ENCODE measurements at places on chromosomes 2 and 18. TPM values are rescaled to one million over a fixed set of nuclear protein-coding genes. Genes with fewer than 3 reads are reported as not detected.

DNA sequence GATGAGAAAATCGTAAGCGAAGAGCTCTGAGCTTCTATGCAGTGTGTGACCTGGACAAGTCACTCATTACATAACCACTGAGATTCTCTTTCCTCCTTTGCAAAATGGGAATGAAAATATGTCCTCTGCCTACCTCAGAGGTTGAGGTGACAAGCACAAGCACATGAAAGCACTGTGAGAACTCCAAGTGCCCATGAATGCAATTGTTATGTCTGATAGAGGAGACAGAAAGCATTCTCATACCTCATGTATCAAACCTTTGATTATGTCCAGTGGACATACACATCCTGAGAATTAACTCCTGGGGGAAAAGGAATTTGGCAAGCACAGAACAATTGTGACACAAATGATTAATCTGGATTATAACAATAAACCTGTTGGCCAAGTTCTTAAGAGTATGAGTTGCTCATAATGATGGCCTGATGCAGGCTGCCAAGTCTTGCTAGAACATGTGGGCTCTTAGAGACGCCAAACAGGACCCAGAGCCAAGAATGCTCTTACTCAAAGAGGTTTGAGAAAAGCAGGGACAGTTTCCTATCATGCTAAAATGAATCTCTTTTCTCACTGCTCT lies 8.5 kb upstream of the RMDN2 start:
- no peak overlapping the region for H3K4me3 ChIP-seq
- DNase-seq = no peak
- H3K4me1 ChIP-seq = peaks cover 27% of the 10 kb centered on the region

- H3K27me3 ChIP-seq = no peaks in the 10 kb centered on the region
- H3K4me1 ChIP-seq = no peaks in the 10 kb centered on the region
- H3K36me3 ChIP-seq = no peaks in the 10 kb centered on the region
- no peak for DNase-seq
- H3K27ac ChIP-seq = no peak overlapping the region
- no peak overlapping the region for H3K4me3 ChIP-seq
Measured at GRCh38 chr2:63581298-63581961, 6.8 kb downstream of the WDPCP start.

GRCh38 chr2:119846021-119846420 lies 86.3 kb downstream of the PTPN4 start:
- H3K27me3 ChIP-seq = no peaks in the 10 kb centered on the region
- no peak for DNase-seq
- H3K36me3 ChIP-seq = peaks cover 39% of the 10 kb centered on the region

DNA sequence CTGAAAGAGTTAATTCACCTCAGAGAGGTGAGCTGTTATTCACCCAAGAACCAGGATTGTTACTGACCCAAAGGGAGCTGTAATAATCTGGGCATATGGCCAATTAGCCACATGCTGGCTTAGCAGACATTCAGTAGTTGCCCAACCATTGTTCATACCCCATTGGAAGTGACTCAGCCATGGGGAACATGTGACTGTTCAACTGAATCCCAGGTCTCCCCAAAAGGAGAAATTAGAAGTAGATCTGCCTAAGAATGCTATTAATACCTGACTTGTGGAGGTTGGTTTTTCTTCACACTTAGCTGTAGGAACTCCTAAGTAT lies 272.6 kb upstream of the UBE2E3 start:
- DNase-seq = no peak
- H3K4me3 ChIP-seq = no peak overlapping the region
- no peaks in the 10 kb centered on the region for H3K27me3 ChIP-seq
- H3K4me1 ChIP-seq = no peaks in the 10 kb centered on the region
- no peak overlapping the region for H3K27ac ChIP-seq
- no peaks in the 10 kb centered on the region for H3K36me3 ChIP-seq

DNA sequence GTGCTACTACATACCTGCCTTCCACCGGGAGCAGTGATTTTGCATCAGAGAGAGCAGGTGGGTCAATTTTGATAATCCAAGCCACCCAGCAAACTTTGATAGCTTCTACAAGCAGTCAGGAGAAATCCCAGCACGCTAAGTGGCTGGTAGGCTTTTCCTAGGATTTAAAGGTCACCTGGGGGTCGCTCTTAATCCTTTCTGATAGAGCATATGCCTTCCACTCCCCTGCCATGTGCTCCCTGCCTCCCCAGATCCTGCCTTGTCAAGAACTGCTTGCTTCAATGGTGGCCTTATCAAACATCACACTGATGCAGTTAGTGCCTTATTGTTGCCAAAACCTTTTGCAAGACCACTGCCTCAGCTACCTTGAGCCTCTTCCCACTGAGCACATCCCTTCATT lies 462.3 kb upstream of the MEX3C start:
- H3K36me3 ChIP-seq = no peaks in the 10 kb centered on the region
- H3K27ac ChIP-seq = peak overlapping the region; percentile 3
- H3K27me3 ChIP-seq = peaks cover 16% of the 10 kb centered on the region
- peaks cover 10% of the 10 kb centered on the region for H3K4me1 ChIP-seq
- DNase-seq = no peak
- no peak overlapping the region for H3K4me3 ChIP-seq

GRCh38 chr2:24055750-24056149 lies 6.2 kb downstream of the FKBP1B start:
- H3K4me3 ChIP-seq = no peak overlapping the region
- DNase-seq = no peak
- H3K4me1 ChIP-seq = no peaks in the 10 kb centered on the region
- H3K36me3 ChIP-seq = no peaks in the 10 kb centered on the region
- no peak overlapping the region for H3K27ac ChIP-seq

- H3K4me1 ChIP-seq = peaks cover 60% of the 10 kb centered on the region
- H3K36me3 ChIP-seq = no peaks in the 10 kb centered on the region
- H3K27ac ChIP-seq = peak overlapping the region; percentile 86
- peak overlapping the region; percentile 74 for H3K4me3 ChIP-seq
- no peak for DNase-seq
Measured at GRCh38 chr2:217433522-217433921, 569.3 kb downstream of the TNS1 start.

KCNJ13 gene
- total RNA-seq = 2.9 TPM

C18orf54 gene
- total RNA-seq = 18.4 TPM

CIB4 gene
- total RNA-seq = not detected

PCARE gene
- total RNA-seq = not detected

DNA sequence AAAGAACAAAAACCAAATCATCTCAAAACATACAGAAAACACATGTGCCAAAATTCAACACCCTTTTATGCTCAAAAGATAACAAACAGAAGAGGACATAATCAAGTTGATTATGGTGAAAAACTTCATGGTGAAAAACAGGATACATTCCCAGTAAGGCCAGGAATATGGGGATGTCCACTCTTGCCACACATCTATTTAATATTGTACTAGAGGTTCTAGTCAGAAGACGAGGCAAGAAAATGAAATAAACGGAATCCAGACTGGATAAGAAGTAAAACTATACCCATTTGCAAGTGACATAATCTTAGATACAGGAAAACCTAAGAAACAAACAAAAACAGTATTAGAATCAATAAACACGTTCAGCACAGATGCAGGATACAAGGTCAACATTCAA lies 40.8 kb downstream of the MAP3K2 start:
- DNase-seq = no peak
- peaks cover 12% of the 10 kb centered on the region for H3K36me3 ChIP-seq
- no peaks in the 10 kb centered on the region for H3K27me3 ChIP-seq
- no peak overlapping the region for H3K27ac ChIP-seq
- no peak overlapping the region for H3K4me3 ChIP-seq

COLEC11 gene
- total RNA-seq = 0.33 TPM

GRCh38 chr2:39437522-39438296 lies 624 bp upstream of the MAP4K3 start:
- DNase-seq = no peak
- H3K27ac ChIP-seq = peak overlapping the region; percentile 93
- H3K4me3 ChIP-seq = peak overlapping the region; percentile 90
- peaks cover 10% of the 10 kb centered on the region for H3K36me3 ChIP-seq
- H3K4me1 ChIP-seq = peaks cover 43% of the 10 kb centered on the region

DNA sequence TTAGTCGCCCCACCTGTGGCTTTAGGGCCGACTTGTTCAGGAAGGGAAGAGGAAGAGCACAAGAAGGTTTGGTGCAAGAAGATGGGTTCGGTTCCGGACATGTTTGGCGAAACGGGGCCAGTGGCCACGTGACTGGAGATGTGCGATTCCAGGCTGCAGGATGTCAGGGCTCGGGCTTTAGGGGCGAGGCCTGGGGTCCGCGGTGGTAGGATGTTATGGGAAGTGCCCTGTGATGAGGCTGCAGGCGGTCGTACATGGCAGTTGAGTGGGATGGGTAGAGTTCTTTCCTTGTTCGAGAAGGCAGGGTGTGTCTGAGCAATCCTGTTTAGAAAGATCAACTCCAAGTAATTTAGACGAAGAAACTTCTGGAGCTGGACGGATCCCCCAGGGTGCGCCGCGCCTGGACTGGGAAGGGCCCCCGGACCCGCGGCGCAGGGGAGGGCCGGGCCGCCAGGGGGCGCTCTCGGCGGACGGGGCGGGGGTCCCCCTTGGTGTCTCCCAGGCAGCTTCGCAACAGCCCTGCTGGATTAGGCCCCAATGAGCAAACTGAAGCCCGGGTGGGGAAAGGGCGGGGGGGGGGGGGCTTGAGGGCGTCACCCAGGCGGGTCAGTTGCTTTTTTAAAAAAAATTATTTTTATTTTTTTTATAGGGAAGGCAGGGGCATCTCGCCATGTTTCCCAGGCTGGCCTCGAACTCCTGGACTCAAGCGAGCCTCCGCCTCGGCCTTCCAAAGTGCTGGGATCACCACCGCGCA lies 17.2 kb upstream of the SDC1 start:
- H3K27me3 ChIP-seq = no peaks in the 10 kb centered on the region
- no peak overlapping the region for H3K27ac ChIP-seq
- H3K4me3 ChIP-seq = no peak overlapping the region
- H3K4me1 ChIP-seq = peaks cover 7% of the 10 kb centered on the region

GRCh38 chr2:115480741-115481140 lies 1038.3 kb downstream of the DPP10 start:
- H3K4me1 ChIP-seq = no peaks in the 10 kb centered on the region
- no peaks in the 10 kb centered on the region for H3K36me3 ChIP-seq
- H3K27ac ChIP-seq = no peak overlapping the region
- no peaks in the 10 kb centered on the region for H3K27me3 ChIP-seq

DNA sequence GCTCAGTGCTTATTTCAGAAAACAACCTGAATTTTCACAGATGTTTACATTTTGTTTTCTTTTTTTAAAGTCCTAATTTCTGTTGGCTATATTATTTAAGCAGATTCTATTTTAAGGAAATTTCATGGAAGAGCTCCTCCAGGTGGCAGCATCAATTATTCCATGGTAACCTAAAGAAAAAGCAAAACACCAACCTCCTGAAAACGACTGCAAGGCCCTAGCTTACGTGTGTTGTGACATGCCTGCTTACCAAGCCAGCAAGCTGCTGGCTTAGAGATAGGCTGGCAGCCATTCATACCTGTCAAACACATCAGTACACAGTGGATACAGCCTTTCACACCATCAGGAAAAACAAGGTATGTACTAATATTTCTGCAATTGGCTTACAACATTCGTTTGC lies 64.9 kb downstream of the LPIN2 start:
- no peak for DNase-seq
- H3K27ac ChIP-seq = no peak overlapping the region
- H3K36me3 ChIP-seq = peaks cover 20% of the 10 kb centered on the region
- H3K4me1 ChIP-seq = no peaks in the 10 kb centered on the region

GRCh38 chr18:79575891-79576685 lies 103.5 kb upstream of the CTDP1 start:
- no peaks in the 10 kb centered on the region for H3K36me3 ChIP-seq
- no peak overlapping the region for H3K4me3 ChIP-seq
- H3K4me1 ChIP-seq = peaks cover 3% of the 10 kb centered on the region
- no peak overlapping the region for H3K27ac ChIP-seq
- H3K27me3 ChIP-seq = no peaks in the 10 kb centered on the region
- DNase-seq = no peak

ANKAR gene
- total RNA-seq = 2.0 TPM

DNA sequence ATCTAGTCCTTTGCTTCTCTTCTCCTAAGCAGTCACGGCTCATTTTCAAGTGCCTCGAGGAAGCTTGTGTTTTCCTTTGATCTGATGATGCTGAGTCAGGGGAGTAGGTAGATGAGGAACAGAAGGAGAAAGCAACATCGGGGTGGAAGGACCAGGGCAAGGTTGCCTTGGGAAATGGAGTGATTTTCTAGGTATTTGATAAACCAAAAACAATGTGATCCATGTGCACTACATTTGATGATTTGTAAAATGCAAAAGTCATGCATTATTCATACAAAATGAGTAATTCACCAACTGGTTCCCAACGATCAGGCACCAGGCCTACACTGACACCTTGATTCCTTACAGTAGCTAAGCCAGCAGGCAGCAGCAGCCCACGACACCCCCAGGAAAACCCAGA lies 205.3 kb downstream of the ANAPC1 start:
- H3K36me3 ChIP-seq = peaks cover 8% of the 10 kb centered on the region
- no peak for DNase-seq
- no peaks in the 10 kb centered on the region for H3K27me3 ChIP-seq

DNA sequence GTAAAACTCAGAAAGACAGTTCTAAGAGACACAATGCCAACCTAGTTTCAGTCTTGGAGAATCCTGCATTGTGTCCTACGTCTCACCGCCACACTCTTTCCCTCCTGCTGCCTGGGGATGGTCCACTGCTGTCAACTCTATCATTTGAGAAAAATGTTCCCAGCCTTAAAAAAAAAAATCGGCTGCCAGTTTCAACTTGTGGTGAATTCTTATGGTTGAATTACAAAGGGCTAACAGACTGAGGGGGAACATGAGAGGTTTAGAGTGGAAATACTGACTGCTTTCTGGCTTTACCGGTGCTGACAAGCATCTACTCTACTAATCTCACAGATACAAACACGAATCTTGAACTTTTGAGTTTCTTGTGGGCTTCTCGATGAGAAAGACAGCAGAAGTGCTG lies 74.0 kb downstream of the NAB1 start:
- DNase-seq = no peak
- no peaks in the 10 kb centered on the region for H3K27me3 ChIP-seq
- H3K4me3 ChIP-seq = no peak overlapping the region

- peaks cover 20% of the 10 kb centered on the region for H3K36me3 ChIP-seq
- DNase-seq = no peak
- no peaks in the 10 kb centered on the region for H3K27me3 ChIP-seq
- H3K27ac ChIP-seq = no peak overlapping the region
Measured at GRCh38 chr2:148979919-148980277, 58.6 kb upstream of the LYPD6B start.

GRCh38 chr2:132581991-132582738 lies 87.8 kb downstream of the LYPD1 start:
- H3K36me3 ChIP-seq = no peaks in the 10 kb centered on the region
- H3K4me1 ChIP-seq = peaks cover 6% of the 10 kb centered on the region
- no peak overlapping the region for H3K27ac ChIP-seq
- no peaks in the 10 kb centered on the region for H3K27me3 ChIP-seq

- no peaks in the 10 kb centered on the region for H3K36me3 ChIP-seq
- no peak for DNase-seq
- H3K4me3 ChIP-seq = no peak overlapping the region
- H3K27ac ChIP-seq = no peak overlapping the region
- H3K4me1 ChIP-seq = peaks cover 10% of the 10 kb centered on the region
Measured at GRCh38 chr18:74874351-74874750, 276.7 kb downstream of the ZNF407 start.

RNF152 gene
- 23.6 TPM for total RNA-seq
